ENCODE measurements at places on chromosomes 1 and 21. TPM values are rescaled to one million over a fixed set of nuclear protein-coding genes. Genes with fewer than 3 reads are reported as not detected.

The ERVH48-1 gene
- polyA plus RNA-seq = 1.8 TPM

The CASQ1 gene
- polyA plus RNA-seq = 0.63 TPM

The ERICH3 gene
- 0.62 TPM for polyA plus RNA-seq

The SUSD4 gene
- polyA plus RNA-seq = 12.7 TPM

The C1orf87 gene
- polyA plus RNA-seq = 0.22 TPM

The C8B gene
- polyA plus RNA-seq = 1.4 TPM

The RXFP4 gene
- 0.19 TPM for polyA plus RNA-seq

The SPOCD1 gene
- 0.25 TPM for polyA plus RNA-seq

The KCNJ15 gene
- 228 TPM for polyA plus RNA-seq

The CITED4 gene
- 3.8 TPM for polyA plus RNA-seq
